ENCODE measurements at places on chromosomes 1 and 21.

DNA sequence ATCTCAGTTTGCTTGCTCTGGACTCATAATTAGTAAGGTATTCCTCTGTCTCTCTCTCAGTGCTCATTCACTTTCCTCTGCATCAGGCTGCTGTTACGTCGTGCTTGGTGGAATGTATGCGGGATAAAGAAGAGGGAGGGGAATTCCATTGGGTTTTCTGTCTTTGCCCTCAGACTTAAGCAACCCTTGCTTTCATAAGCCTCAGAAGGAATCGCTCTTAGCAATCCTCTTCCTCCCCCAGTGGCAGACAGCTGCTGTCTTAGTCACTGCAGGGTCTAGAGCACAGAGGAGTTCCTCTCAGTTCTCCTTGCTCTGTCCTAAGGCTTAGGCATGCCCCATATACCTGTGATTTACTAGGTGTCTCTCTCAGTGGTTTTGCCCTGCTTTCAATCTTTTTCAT is 19.1 kb upstream of the NTMT2 start:
- no peak for DNase-seq

DNA sequence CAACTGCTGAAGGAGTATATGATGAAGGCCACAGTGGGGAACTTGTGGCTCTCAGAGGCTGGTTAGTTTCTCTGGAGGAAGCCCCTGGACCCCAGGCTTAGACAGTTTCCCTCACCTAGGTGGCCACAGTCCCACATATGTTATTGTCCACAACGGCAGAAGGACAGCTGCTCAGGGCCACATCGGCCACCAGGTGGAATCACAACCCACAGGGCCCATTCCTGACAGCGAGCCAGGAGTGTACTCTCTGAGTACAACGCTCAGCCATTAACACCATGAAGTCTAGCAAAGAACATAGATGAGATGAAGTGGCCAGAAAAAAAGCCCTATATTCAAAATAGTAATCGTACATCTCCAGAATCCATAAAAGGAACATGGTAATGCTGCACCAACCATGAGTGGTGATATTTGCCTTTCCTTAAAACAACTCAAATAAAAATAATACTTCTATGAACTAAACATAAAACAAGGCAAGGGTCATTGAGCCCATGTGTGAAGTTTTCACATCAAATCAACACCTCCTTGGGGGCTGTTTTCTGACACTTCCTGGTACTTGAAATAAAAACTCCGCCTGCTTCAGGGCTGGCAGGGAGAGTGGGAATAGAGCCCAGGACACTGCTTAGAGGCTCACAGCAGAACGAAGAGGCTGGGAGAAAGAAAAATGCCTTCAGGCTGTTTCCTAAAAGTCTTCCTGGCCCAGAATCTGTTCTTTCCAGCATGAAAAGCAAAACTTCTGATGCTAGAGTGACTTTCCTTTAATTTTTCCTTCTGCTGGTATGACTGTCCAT is 383.3 kb downstream of the HHAT start:
- no peak for DNase-seq

DNA sequence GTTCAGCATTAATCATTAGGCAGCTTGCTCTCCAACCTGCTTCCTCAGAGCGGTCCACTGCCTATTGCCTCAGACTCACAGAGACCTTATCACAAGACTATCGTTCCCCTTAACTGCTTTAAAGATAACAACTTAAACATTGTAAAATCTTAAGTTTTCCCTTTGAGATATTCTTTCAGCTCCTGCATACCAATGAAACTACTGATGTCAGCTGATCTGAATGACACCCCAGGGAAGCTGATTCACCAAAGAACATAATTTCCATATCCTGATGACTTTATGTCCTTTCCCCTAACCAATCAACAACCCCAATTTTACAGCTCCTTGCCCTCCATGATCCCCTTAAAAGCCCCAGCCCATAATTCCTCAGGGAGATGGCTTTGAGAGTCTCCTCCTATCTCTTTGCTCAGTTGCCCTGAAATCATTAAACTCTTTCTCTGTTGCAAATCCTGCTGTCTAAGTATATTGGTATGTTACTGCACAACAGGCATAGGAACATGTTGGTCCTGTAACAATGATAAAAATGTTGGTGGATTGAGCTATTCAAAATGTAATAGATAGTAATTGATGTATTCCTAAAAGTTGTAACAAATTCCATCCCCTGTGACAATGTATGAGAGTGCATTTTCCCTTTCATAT is 621.4 kb upstream of the RGS18 start:
- DNase-seq: no peak

GRCh38 chr1:30109853-30110252 is 613.5 kb downstream of the MATN1 start:
- DNase-seq: no peak

GRCh38 chr21:15894596-15894995 is 164.8 kb downstream of the USP25 start:
- no peak for DNase-seq

DNA sequence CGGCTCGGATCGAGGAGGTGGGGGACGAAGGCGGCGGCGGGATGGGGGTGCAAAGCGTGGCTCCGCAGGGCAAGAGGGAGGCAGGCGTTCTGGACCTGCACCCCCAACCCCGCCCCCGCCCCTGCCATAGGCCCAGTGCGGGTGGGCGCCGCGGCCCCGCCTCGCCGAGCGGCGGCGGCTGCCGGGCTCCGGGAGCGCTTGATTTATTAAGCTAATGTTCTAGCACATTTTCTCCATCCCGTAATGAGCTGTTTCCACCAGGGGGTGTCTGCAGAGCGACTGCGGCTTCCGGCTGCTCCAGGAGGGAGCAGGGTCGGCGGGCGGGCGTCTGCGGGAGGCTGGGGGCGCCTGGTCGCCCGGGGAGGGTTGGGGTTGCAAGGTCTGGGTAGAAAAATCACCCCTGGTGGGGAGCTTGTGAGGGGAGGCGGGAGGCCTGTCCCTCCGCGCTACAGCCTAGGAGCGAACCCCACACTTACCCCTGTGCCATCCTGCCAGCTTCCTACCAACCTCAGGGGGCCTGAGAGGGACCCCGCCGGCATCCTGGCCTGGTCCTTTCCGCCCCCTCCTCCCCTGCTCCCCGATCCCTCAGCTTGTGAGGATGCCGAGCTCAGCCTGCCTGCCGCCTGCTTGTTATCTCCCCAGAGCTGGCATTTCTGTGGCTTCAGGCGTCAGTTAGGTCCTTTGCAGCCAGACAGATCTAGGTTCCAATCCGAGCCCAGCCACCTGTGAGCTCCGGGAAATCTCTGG is 48.5 kb upstream of the ACOT11 start:
- no peak for DNase-seq

GRCh38 chr1:203627851-203628200 is 1.2 kb downstream of the ATP2B4 start:
- no peak for DNase-seq
